ENCODE measurements at places on chromosomes 2 and 18.

- DNase-seq: no peak
Observed at GRCh38 chr18:32764611-32765244, 8.1 kb downstream of the KLHL14 start.

GRCh38 chr2:118969734-118970395 is 27.9 kb downstream of the MARCO start:
- DNase-seq: no peak

DNA sequence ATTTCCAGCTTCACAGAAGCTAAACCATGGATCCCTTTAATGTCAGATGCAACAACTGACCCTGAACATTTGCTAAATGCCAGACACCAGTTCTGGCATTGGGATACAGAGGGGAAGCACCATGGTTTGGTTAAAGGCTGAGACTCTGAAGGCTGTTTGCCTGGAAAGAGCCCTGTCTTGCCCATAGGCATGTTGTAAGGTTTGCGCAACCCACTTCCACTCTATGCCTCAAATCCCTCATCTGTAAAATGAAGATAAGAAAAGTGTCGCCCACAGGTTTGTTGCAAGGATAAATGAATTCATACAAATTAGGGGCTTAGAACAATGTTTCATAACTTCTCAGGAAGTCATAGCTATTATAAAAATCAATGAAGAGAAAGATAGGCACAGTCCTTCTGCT is 380.9 kb upstream of the GYPC start:
- no peak for DNase-seq

DNA sequence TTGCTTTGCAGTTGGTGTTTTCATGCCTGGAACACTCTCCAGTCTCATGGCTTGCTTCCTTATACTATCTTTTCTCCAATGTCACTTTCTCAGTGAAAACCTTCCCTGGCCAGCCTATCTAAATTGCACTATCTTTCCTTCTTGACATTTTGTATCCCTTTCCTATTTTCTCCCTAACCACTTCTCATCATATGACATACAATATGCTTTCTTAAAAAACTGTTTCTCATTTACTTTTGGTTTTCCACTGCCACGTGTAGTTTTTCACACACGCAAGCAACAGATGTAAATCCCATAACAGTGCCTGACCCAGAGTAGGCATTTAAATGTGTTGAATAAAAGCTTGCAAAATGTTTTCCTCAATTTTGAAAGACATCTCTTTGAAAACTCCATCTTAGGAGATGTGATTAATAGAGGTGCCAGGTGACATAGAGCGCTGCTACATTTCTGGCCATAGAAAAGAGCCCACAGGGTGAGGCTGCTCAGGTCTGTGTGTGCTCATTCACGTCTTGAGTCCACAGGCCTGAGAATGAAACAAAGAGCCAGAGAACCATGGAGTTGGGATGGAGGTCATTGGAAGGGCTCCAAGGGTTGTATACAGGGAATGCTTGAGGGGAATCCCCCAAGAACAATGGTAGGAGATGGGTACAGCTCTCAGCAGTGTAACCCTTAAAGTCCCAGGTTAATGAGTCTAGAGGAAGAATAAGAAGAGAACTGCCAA is 12.7 kb downstream of the ZNF24 start:
- DNase-seq: no peak

- DNase-seq: peak; percentile 80
Observed at GRCh38 chr2:44772131-44772530, 169.4 kb upstream of the SIX3 start.

DNA sequence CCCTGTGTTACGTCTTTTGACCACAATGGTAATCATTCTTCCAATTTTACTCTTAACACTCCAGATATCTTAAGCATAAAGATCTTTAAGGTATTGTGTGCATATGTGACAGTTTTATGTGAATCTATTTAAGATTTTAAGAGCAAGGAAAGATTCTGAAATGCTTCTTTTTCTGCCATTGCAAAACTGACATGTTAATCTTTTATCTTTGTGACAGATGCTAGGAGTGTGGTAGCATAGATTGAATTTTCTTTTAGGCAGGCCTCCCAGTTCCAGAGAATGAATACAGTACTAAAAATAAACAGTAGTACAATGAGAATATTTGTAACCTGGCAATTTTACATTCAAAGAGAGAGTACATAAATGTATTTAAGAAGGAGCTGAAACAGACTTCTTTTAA is 232.5 kb upstream of the ZSWIM2 start:
- DNase-seq: no peak

DNA sequence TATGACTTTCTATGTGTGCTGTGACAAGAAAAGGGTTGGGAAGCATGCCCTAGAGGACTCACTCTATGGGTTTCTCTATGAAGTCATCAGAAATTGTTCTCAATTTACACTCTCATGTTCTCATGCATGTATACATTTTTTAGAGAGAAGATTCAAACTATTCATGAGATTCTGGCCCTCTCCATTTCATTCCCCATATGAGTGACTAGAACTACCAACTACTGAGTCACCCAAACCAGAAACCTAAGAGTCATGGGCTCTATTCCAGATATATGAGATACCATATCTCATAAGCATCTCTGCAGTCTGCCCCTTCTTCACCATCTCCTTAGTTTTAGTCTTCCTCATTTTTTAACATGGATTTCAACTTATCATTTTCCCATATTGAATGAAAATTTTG is 87.7 kb downstream of the EXOC6B start:
- DNase-seq: no peak

- no peak for DNase-seq
Observed at GRCh38 chr2:658426-658825, 18.8 kb downstream of the TMEM18 start.

DNA sequence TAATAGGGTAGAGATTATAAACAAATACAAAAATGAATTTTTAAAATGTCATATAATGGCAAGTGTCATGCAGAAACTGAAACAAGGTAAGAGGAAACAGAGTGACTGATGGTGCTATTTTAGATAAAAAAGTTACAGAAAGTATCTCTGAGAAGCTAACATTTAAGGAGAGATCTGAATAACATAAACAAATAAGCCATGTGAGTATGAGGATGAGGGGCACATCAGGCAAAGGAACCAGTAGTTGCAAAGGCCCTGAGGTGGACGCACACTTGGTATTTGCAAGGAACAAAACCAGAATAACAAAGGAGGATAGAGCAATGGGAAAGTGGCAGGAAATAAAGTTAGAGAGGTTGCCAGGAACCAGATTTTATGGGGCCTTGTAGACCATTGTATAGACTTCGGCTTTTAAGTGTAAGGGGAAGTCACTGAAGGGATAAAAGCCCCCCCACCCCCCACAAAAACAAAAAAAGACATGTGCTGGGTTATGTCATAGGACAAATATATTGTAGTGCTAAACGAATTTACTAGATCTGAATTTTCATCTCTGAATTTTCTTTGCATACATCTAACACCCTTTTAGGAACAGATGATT is 159.2 kb downstream of the DTNB start:
- no peak for DNase-seq

GRCh38 chr18:32160547-32160946 is 29.3 kb upstream of the MEP1B start:
- DNase-seq: no peak

DNA sequence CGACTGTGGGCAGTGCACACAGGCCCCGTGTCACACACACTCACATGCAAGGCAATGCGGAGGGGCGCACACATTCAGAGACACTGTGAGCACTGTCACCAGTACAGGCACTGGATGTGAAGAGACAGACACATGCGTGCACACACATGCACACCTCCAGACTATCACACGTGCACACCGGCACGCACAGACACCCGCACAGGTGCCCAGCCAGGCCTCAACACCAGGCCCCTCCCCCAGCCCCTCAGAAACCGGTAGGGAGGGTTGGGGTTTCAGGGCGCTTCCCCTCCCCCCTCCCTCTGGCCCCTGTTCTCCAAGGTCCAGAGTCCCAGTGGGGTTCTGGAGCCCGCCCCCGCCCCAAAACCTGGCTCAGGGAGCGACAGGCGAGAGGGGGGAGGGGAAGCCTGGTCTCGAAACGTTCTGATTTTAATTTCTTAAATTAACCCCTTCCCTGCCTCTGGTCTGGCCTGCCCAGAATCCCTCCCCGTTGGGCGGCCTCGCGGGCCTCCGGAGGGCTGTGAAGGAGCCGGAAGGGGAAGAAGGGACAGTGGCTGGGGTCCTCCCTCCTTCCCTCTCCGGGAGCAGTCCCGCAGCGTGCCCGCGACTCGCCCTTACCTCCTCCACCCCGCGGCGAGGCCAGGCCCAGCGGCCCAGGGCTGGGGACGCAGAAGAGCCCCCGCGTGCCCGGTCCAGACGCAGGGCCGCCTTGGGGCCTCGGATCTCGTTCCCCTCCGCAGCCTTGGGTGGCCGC is 558 bp downstream of the FBXO41 start:
- DNase-seq: no peak

DNA sequence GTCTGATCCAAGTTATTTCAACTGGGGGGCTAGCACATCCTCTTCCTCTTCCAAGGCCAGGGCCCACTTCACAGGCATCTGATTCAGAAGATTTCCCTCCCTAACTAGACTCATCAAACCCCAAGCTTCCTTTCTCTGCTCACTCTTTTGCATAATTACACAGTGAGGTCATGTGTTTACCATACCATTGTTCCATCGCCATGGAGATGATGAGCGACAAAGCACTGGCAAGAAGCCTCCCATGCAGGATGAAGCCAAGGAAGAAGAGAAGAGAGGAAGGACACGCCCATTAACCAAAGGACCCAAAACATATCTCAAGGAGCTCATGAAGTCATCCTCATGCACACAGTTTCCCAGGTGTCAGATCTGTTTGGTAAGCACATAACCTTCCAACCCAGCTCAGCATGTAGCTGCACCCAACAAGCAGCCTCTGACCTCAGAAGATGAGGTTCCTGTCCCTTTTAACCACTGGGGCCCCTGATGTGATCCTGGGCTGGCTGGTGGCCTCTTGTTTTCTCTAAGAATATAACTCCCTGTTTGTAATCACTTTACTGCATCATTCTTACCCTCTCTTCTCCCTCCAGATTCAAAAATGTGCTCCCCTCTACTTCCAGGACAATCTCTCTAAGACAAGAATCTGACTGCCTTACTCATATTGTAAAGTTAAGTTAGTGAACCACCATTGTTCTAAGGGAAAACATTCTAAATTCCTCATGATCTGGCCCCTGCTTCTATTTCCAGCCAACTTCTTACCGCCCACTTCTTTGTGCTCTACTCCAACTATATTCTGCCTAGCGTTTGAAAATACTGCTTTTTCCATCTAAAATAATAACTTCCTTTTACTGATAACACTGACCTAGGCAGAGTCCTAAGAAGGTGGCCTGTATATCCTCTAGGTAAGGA is 190.1 kb downstream of the TTC32 start:
- peak; percentile 0 for DNase-seq

DNA sequence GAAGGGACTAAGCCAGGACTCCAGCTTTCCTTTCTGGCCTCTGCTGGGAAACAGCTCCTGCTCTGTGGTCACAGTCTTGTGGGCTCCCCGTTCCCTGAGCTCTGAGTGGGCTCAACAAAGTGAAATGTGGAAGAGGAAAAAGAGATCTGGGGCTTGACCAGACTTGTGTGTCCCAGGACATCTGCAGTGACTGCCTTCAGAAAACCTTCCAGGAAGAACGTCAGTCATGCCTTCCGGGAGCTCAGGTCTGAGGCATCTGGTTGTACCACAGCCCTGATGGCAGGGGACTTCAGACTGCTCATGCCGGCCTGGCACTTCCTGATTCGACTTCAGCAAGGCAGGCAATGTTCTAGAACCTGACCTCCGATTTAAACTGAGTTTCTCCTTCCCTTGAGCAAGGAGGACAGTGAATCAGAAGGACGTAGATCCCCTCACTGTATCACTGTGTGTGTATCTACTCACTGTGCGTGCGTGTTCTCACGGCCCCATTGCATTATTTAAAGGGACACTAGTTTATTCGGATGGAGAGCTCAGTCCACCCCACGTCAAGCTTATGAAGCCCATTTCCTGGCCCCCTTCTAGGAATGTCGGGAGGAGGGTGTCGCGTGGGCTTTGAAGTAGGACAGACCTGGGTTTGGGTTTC is 548 bp upstream of the FBLN7 start:
- DNase-seq: no peak

DNA sequence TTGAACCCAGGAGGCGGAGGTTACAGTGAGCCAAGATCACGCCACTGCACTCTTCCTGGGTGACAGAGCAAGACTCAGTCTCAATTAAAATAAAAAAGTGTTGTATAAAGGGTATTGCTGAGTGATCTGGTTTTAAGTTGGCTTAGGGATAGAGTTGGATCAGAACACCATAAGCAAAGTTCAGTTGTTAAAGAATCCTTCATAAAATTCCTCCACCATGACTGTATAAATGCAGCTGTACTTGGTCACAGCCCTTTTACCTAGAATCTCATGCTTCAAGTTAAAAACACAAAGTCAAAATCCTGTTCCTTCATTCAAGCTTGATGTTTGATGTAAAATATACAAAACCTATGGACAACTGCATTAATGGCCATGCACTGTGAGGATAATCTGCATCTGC is 33.4 kb upstream of the PNO1 start:
- no peak for DNase-seq

DNA sequence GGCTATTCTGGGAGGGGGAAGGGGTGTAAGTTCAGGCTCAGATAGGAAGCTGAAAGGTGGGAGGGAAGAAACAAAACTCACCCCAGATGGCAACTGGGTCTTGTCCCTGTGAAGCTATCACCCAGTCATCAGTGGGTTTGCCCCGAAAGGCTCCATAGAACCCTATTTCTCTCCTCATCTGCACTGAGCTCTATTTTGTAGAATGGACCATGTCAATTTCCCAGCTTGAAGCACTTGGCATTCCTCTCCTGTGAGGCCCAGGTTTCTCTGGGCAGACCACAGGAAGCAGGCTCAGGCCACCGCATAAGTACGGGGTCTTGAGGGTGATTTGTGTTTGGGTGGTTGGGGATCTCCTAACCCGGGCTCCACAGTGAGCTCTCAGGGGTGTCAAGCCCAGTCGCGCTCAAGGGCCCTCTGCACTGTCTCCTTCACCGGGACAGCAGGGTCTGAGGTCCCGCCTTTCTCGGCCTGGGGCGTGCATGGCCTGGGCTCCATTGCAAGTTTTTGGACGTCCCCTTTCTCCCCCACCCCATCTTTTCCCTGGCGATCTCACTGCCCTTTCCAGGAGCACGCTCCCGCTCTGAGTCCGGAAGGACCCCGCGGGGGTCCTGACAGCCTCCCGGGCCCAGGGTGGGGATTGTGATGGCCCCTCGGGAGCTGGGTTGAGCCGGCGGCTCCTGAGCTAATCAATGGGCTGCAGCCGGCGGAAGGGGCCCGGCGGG is 27.3 kb upstream of the NOTO start:
- no peak for DNase-seq
